ENCODE measurements at places on chromosomes 13 and 19.

- DNase-seq = no peak
Measured at GRCh38 chr19:32336259-32337083, 8.9 kb upstream of the ZNF507 start.

- DNase-seq = no peak
Measured at GRCh38 chr13:85536706-85537105, 262.5 kb downstream of the SLITRK6 start.

DNA sequence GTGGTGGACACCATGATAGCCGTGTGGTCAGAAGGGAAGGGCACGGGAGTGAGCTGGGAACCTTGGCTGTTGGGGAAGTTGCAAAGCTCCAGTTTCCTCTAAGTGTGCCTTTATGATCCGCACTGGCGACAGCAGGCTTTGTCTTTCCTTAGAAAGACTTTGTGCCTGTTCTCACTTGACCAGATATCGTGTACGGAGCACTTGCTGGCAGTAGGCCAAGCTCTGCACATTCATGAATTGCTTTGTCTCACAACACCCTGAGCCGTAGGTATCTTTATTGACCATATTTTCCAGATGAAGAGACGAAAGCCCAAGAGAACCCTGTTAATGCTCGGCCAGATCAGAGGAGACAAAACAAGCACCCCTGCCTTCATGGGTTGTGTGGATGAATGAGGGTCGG is 15.1 kb downstream of the CUL4A start:
- DNase-seq = no peak

DNA sequence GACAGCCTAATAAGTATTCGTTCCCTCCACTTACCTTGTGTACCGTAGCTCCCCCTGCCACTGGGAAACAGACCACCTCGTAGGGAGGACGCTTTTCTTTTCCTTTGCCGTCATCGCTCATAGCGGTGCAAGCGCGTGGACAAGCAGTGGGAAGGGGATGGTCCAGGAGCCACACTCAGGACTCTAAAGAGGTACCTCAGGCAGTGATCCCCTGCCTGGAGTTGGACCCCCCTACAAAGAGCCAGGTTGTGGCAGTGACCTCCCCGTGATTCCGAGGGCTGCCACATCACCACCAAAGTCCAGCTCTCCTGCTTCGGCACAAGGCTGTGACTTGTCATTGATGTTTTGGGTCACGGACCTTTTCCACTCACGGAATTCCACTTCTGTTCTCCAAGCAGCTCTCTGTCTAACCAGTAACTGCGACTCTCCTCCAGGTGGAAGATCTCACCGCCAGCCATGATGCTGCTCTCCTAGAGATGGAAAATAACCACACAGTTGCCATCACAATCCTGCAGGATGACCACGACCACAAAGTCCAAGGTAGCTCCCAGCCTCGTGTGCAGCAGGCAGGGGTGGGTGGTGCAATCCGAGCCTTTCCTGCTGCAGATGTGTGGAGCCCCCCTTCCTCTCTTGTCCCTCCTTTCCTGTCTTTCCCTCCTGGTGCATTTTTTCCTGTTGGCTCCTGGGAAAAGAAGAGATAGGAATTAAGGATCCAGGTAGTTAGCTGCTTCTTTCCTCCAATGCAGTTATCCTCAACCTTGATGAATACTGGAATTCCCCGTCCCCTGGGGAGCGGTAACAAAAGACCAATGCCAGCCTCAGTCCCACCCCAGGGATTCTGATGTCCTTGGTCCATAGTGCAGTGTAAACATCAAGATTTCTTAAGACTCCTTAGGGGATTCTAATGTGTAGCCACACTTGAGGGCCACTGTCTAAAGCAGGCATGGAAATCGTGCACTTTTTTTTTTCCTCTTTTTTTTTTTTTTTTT is 107.7 kb downstream of the SLC7A1 start:
- no peak for DNase-seq

DNA sequence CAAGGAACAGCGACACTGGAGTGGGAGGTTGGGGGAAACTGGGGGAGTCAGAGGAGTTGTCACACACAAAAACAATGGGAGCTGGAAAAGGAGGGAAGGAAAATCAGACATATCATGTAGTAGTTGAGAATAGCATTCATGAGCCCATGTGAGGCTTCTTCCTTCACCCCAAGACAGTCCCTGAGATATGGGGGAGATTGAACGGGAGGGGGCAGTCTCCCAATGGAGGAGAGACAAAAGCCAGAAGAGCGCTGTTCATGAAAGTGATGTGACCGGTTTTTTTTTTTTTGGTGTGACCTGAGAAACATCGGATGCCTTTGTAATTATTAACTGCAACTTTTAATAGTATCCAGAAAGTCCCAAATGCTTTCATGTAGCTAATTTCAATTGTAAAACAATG is 631.8 kb upstream of the KLF12 start:
- DNase-seq = no peak

DNA sequence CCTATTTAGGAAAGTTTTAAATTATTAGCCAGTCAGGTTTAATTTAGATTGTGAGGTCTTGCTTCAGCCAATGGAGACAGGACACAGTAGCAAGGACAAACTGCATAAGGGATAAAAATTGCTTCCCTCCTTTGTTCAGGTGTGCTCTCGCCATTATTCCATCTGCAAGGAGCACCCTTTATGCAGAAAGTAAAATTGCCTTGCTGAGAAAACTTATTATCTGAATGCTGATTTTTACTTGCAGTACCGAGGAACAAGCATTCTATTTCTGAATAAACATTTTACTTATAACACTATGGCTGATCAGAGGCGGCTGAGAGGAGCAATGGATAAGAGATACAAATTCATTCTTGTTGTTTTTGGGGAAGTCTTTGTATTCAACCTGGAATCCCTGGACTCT is 8.0 kb downstream of the CYP4F22 start:
- no peak for DNase-seq

GRCh38 chr13:39266426-39266825 is 228.2 kb downstream of the NHLRC3 start:
- no peak for DNase-seq

GRCh38 chr13:21139374-21139773 is 37.0 kb downstream of the SKA3 start:
- no peak for DNase-seq

GRCh38 chr13:114124921-114125320 is 7.5 kb downstream of the RASA3 start:
- DNase-seq = no peak

GRCh38 chr19:2811221-2811722 is 8.4 kb upstream of the ZNF554 start:
- no peak for DNase-seq

DNA sequence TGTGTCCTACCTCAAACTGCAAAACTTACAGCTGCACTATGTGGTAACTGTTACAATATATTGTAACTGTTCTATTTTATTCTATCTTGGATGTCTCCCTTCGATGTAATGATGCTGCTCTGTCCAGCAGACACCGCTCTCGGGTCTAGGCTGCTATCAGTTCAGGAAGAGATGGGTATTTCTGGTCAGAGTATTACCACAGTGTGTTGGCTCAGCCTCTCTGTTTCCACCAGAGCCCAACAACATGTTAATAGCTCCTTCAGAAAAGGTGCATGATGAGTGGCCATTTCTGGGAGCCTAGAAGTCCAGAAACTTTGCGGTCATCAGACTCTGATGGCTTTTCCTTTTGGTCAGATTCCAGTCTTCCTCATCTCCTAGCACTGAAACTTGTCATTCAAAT is 35.9 kb upstream of the IGFL1 start:
- DNase-seq = no peak

GRCh38 chr13:27691207-27691606 is 69.5 kb downstream of the POLR1D start:
- no peak for DNase-seq

DNA sequence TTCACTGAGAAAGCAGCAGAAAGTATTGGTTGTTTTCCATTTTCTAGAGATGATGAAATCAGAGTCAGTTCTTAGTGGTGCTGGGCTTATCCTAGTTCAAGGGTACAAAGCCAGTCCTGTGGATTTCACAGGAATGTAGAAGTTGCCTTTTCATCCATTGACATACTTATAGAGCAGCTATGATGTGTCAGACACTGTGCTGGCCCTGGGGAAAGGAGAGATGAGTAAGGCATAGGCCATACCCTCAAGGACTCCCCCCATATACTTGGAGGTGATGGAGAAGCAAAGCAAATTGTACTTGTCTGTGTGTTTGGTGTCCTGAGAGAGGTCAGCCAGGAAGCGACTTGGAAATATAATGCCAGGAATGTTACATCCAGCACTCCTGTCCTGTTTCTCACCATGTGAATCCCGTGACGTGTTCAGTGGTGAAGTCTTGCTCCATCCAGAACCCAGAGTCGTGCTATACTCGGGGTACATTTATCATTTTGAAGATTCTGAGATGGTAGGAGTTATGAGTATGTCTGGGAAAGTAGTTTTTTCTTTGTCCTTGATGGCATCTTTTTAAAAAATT is 22.6 kb downstream of the ERCC5 start:
- DNase-seq = no peak
